ENCODE measurements at places on chromosomes 7 and 10. TPM values are rescaled to one million over a fixed set of nuclear protein-coding genes. Genes with fewer than 3 reads are reported as not detected.

DNA sequence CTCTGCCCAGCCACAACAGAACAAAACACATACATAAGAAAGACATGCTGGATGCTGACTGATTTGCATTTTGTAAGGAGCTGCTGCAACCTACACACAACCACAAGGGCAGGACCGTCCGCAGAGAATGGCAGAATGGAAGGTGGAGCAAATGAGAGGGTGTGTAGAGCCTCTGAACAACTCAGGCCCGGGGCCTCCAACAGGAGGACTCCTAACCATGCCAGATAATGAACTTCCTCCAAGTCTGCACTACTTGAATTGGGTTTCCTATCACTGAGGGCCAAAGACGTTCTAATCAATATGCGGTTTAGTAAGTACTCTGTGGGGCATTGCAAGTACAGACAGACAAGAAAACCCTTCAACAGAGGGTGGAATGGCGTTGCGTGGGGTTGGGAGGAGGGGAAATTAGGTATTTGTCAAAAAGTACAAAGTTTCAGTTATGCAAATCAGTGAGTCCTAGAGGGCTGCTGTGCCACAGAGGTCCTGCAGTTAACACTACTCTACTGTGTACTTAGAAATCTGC lies 14.6 kb downstream of the VOPP1 start:
- peak overlapping the region; percentile 50 for H3K4me3 ChIP-seq
- peaks cover 67% of the 10 kb centered on the region for H3K4me1 ChIP-seq
- no peaks in the 10 kb centered on the region for H3K27me3 ChIP-seq
- H3K36me3 ChIP-seq, result peaks cover 40% of the 10 kb centered on the region

- DNase-seq, result peak; percentile 56
- H3K27me3 ChIP-seq, result no peaks in the 10 kb centered on the region
- peak overlapping the region; percentile 98 for H3K27ac ChIP-seq
- peaks cover 53% of the 10 kb centered on the region for H3K36me3 ChIP-seq
- peak overlapping the region; percentile 99 for H3K4me3 ChIP-seq
- peaks cover 31% of the 10 kb centered on the region for H3K4me1 ChIP-seq
These were observed 531 bp downstream of the IKZF1 start for GRCh38 chr7:50304911-50305582.

GRCh38 chr10:12800302-12800701 lies 201.2 kb downstream of the CCDC3 start:
- H3K36me3 ChIP-seq, result no peaks in the 10 kb centered on the region
- H3K4me1 ChIP-seq, result no peaks in the 10 kb centered on the region
- DNase-seq, result no peak
- H3K27ac ChIP-seq, result no peak overlapping the region
- H3K27me3 ChIP-seq, result no peaks in the 10 kb centered on the region

DNA sequence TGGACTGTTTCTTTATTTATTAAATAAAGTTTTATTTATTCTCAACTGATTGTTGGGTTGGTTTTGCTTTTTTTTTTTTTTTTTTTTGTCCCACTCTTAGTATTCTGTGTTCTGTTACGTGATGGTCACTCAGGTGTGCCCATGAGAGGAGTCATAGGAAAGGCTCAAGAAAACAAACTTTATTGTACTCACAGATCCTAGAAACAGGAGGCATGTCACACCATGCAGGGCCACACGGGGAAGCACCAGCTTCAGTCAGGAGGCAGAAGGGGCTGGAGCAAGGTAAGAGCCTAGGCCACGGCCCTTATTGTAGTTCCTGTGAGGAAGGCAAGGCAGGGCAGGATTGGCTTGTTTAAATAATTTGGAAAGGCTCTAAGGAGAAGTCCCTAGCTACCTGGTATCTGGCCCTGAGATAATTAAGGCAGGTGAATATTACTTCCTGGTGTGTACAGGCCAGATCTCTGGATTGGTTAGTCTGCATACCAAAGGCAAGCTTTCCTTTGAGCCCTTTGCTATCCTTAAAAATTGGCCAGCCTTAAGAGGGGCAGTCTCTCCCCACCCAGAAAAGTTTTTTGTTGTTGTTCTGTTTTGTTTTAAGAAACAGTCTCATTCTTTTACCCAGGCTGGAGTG lies 8.3 kb downstream of the ATOH7 start:
- no peak overlapping the region for H3K4me3 ChIP-seq
- H3K27me3 ChIP-seq, result peaks cover 18% of the 10 kb centered on the region
- DNase-seq, result no peak
- H3K27ac ChIP-seq, result no peak overlapping the region
- H3K4me1 ChIP-seq, result no peaks in the 10 kb centered on the region

GRCh38 chr10:71982269-71983178 lies 18.3 kb downstream of the CHST3 start:
- no peaks in the 10 kb centered on the region for H3K36me3 ChIP-seq
- no peak overlapping the region for H3K4me3 ChIP-seq
- no peak overlapping the region for H3K27ac ChIP-seq

DNA sequence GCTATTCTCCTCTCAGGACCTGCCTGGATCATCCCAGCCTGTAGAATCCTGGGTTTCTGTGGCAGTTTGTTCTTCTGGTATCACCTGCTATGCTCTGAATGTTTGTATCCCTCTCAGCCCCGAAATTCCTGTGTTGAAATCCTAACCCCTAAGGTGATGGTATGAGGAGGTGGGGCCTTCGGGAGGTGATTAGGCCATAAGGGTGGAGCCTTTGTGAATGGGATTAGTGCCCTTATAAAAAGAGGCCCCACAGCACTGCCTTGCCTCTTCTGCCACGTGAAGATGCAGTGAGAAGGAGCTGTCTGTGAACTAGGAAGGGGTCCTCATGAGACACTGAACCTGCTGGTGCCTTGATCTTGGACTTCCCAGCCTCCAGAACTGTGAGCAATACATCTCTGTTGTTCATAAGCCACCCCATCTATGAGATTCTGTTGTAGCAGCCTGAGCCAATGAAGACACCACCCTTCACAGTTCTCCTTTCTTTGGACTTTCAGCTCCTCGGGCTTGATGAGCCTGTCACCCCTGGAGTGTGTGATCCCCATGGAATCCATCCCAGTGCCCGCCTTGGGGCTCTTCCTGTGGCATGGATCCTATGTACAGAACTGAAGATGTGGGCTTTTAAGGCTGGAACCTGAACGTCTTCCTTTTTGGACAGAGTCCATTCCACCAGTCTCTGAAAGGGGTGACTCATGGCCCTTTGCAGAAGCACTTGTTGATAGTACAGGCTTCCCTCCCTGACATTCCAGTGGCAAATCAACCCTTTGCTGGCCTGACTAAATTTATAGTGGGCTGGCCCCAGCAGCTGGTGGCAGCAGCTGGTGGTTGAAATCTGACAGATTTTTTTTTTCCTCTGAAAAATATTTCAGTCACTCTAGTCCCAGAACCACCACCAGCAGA lies 138.0 kb downstream of the TACC2 start:
- H3K4me3 ChIP-seq, result no peak overlapping the region
- no peaks in the 10 kb centered on the region for H3K4me1 ChIP-seq
- H3K27me3 ChIP-seq, result no peaks in the 10 kb centered on the region
- no peak overlapping the region for H3K27ac ChIP-seq
- no peak for DNase-seq
- no peaks in the 10 kb centered on the region for H3K36me3 ChIP-seq

- H3K27ac ChIP-seq, result no peak overlapping the region
- no peak for DNase-seq
- H3K27me3 ChIP-seq, result peaks cover 3% of the 10 kb centered on the region
- H3K4me3 ChIP-seq, result peak overlapping the region; percentile 20
These were observed 90.4 kb downstream of the SPAG6 start for GRCh38 chr10:22435650-22436049.

AP5Z1 gene
- 41.5 TPM for total RNA-seq

DKK1 gene
- not detected for total RNA-seq

NKX2-3 gene
- not detected for total RNA-seq

CNTNAP2 gene
- not detected for total RNA-seq

BEND7 gene
- total RNA-seq, result not detected

GRCh38 chr7:143129051-143129450 lies 2.8 kb upstream of the PIP start:
- no peaks in the 10 kb centered on the region for H3K36me3 ChIP-seq
- DNase-seq, result no peak
- H3K27me3 ChIP-seq, result peaks cover 7% of the 10 kb centered on the region
- H3K4me3 ChIP-seq, result no peak overlapping the region
- peaks cover 2% of the 10 kb centered on the region for H3K4me1 ChIP-seq

PPA1 gene
- total RNA-seq, result 405 TPM

ANKRD61 gene
- total RNA-seq, result 0.25 TPM

DNA sequence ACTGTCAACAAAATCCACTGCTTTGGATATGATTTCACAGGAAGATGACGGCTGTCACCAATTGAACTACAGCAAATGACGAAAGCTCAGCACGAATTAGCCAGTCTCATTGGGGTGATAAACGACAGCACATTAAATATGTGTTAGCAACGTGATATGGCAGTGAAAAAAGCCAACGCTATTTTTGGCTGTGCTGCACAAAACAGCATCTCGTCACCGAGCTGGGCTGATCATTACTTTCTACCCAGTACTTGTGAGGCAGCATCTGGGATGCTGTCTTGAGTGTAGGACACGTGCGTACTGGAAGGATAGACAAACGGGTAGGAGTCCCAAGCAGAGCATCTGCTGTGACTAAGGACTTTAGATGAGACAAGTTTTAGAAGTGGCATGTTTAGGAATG lies 138.3 kb downstream of the EXOC4 start:
- H3K27me3 ChIP-seq, result no peaks in the 10 kb centered on the region
- H3K4me3 ChIP-seq, result no peak overlapping the region
- H3K36me3 ChIP-seq, result no peaks in the 10 kb centered on the region
- no peak for DNase-seq
- no peak overlapping the region for H3K27ac ChIP-seq

IL2RA gene
- 1,808 TPM for total RNA-seq

DNA sequence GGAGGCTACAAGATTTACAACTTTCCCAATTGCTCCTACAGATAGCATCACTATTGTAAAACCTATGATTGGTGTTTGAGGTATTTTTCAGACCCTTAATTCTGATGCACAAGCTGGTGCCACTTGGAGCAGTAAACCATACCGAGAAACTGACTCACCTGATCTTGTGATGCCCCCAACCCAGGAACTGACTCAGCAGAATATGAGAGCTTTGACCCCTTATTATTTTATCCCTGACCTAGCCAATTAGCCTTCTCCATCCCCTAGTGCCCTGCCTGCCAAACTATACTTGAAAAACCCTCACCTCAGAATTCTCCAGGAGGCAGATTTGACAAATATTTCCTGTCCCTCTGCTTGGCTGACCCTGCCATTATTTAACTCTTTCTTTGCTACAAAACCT lies 585.9 kb upstream of the GHITM start:
- no peak overlapping the region for H3K4me3 ChIP-seq
- DNase-seq, result no peak
- H3K4me1 ChIP-seq, result no peaks in the 10 kb centered on the region
- H3K36me3 ChIP-seq, result no peaks in the 10 kb centered on the region

GRCh38 chr10:60524541-60524940 lies 134.9 kb upstream of the ANK3 start:
- no peak overlapping the region for H3K4me3 ChIP-seq
- H3K27me3 ChIP-seq, result no peaks in the 10 kb centered on the region
- no peak overlapping the region for H3K27ac ChIP-seq
- H3K4me1 ChIP-seq, result peaks cover 10% of the 10 kb centered on the region
- DNase-seq, result no peak

GRCh38 chr7:118057404-118057803 lies 126.6 kb upstream of the LSM8 start:
- DNase-seq, result no peak
- no peak overlapping the region for H3K27ac ChIP-seq
- H3K4me3 ChIP-seq, result no peak overlapping the region
- H3K27me3 ChIP-seq, result peaks cover 1% of the 10 kb centered on the region

- DNase-seq, result no peak
- no peak overlapping the region for H3K27ac ChIP-seq
- H3K4me3 ChIP-seq, result no peak overlapping the region
- no peaks in the 10 kb centered on the region for H3K27me3 ChIP-seq
- H3K4me1 ChIP-seq, result no peaks in the 10 kb centered on the region
These were observed 22.3 kb downstream of the RAB19 start for GRCh38 chr7:140426130-140426529.

ADRB1 gene
- not detected for total RNA-seq

SPAG6 gene
- 0.62 TPM for total RNA-seq

DNA sequence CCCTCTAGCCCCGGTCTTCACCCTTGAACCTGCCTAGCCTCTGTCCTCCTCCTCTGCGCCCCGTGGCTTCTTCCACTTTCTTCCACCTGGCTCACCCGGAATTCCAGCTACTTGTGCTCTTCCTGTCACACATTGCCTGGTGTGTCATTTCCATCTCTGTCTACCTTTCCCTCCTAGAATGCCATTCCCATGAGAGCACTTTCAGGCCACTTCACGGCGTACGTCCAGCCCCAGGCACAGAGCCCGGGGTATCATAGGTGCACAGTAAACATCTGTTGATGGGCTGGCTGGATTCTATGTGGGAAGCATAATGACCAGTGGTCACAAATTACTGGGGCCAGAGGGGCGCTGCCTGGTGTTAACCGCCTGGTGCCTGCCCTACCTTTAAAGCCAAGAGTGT lies 161.3 kb downstream of the CUX1 start:
- H3K36me3 ChIP-seq, result no peaks in the 10 kb centered on the region
- no peak for DNase-seq
- no peaks in the 10 kb centered on the region for H3K27me3 ChIP-seq
- H3K4me3 ChIP-seq, result no peak overlapping the region
- H3K4me1 ChIP-seq, result no peaks in the 10 kb centered on the region

GRCh38 chr10:101042667-101043362 lies 11.8 kb downstream of the SFXN3 start:
- peak; percentile 84 for DNase-seq
- H3K4me1 ChIP-seq, result peaks cover 21% of the 10 kb centered on the region
- H3K4me3 ChIP-seq, result peak overlapping the region; percentile 81
- H3K27me3 ChIP-seq, result peaks cover 36% of the 10 kb centered on the region
- peaks cover 12% of the 10 kb centered on the region for H3K36me3 ChIP-seq

GRCh38 chr7:1866601-1867000 lies 196.5 kb downstream of the ELFN1 start:
- no peak overlapping the region for H3K27ac ChIP-seq
- no peaks in the 10 kb centered on the region for H3K4me1 ChIP-seq
- no peaks in the 10 kb centered on the region for H3K27me3 ChIP-seq
- H3K4me3 ChIP-seq, result no peak overlapping the region
- DNase-seq, result no peak
- H3K36me3 ChIP-seq, result peaks cover 4% of the 10 kb centered on the region

DNA sequence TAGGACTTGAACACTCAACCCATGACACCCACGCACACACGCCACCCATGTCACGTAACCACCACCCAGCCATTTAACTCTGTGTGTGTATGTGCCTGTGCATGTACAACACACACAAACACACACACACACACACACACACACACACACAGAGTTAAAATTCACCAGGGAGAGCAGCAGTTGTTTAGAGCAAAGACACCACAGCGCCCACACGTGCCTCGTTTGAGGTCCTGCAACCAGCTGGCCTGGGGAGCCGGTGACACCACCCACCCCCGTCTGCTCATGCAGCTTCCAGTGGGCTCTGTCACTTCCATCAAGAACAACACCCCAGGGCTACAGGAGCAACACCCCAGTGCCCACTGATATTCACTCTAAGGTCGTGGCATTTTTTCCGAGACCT lies 97.4 kb downstream of the ELFN1 start:
- no peak for DNase-seq
- no peaks in the 10 kb centered on the region for H3K27me3 ChIP-seq
- no peaks in the 10 kb centered on the region for H3K36me3 ChIP-seq

- H3K4me1 ChIP-seq, result no peaks in the 10 kb centered on the region
- H3K27me3 ChIP-seq, result no peaks in the 10 kb centered on the region
- H3K4me3 ChIP-seq, result no peak overlapping the region
- no peaks in the 10 kb centered on the region for H3K36me3 ChIP-seq
These were observed 85.8 kb downstream of the CALN1 start for GRCh38 chr7:72326365-72326764.

Data from activated T-helper 2 cell treated with anti-CD3 and anti-CD28 coated beads, Interferon-gamma antibody, Interleukin-2, Interleukin-4, amounts not matched to agents 10 μg/mL and 5 μg/mL and 100 μg/mL, durations not matched to agents 14 hours and 24 hours and 36 hours (primary cell).